Activated naive CD4-positive, alpha-beta T cell treated with anti-CD3 and anti-CD28 coated beads, Interleukin-2, amount 10 ng/mL, durations not matched to agents 5 hours and 36 hours (primary cell): ENCODE measurements at places on chromosomes 5 and 9. TPM values are rescaled to one million over a fixed set of nuclear protein-coding genes. Genes with fewer than 3 reads are reported as not detected.

Gene TAF11L5
- total RNA-seq = not detected

Gene SV2C
- 0.03 TPM for total RNA-seq

Gene ACTBL2
- total RNA-seq = not detected

Gene IL9
- total RNA-seq = not detected

Gene WNK2
- 0.19 TPM for total RNA-seq

Gene PIP5KL1
- 1.2 TPM for total RNA-seq

Gene PRPF4
- total RNA-seq = 25.0 TPM

Gene IL5
- 0.48 TPM for total RNA-seq

Gene TRPM6
- not detected for total RNA-seq

Gene C9orf153
- total RNA-seq = not detected

Gene ENHO
- total RNA-seq = not detected

Gene PLCXD3
- not detected for total RNA-seq

Gene CDH9
- not detected for total RNA-seq

Gene PPP2R2B
- total RNA-seq = 0.60 TPM

Gene KLHL9
- 19.3 TPM for total RNA-seq

Gene COX7C
- total RNA-seq = 559 TPM

Gene IL4
- 1.2 TPM for total RNA-seq

Gene CNTNAP3
- not detected for total RNA-seq

Gene GFI1B
- not detected for total RNA-seq

Gene TJP2
- 24.5 TPM for total RNA-seq

Gene SLC30A5
- 36.9 TPM for total RNA-seq

Gene SARDH
- 5.2 TPM for total RNA-seq

Gene ACSL6
- total RNA-seq = 30.8 TPM

Gene CSNK1G3
- total RNA-seq = 29.3 TPM

Gene AIF1L
- total RNA-seq = 2.1 TPM

Gene TMEM252
- not detected for total RNA-seq

Gene PTPRD
- not detected for total RNA-seq

Gene PCDHGB2
- not detected for total RNA-seq

Gene SPAAR
- total RNA-seq = not detected

Gene PCDHA9
- not detected for total RNA-seq

Gene MAML1
- 29.5 TPM for total RNA-seq

Gene CMYA5
- total RNA-seq = 0.19 TPM

Gene PLAA
- 30.6 TPM for total RNA-seq

Gene HAPLN1
- total RNA-seq = not detected

Gene FOXD1
- total RNA-seq = not detected

Gene TNC
- total RNA-seq = not detected

Gene PBX3
- total RNA-seq = 18.0 TPM

Gene PRRT1B
- total RNA-seq = not detected
